ENCODE measurements at places on chromosomes 5 and 9. TPM values are rescaled to one million over a fixed set of nuclear protein-coding genes. Genes with fewer than 3 reads are reported as not detected.

The AGTPBP1 gene
- total RNA-seq = 16.7 TPM

The CCDC171 gene
- 49.8 TPM for total RNA-seq

The RANBP3L gene
- not detected for total RNA-seq

The PCDHA4 gene
- 0.73 TPM for total RNA-seq

The C5orf46 gene
- total RNA-seq = not detected

The SLF1 gene
- total RNA-seq = 15.0 TPM

The LEAP2 gene
- total RNA-seq = 0.36 TPM

The STKLD1 gene
- 2.0 TPM for total RNA-seq

The SLC6A7 gene
- not detected for total RNA-seq

The PCDHB5 gene
- 0.36 TPM for total RNA-seq

The TICAM2 gene
- 1.00 TPM for total RNA-seq

The AMACR gene
- total RNA-seq = 21.0 TPM

The HMMR gene
- 46.3 TPM for total RNA-seq
